DMS79 (cell line): ENCODE measurements at places on chromosomes 13 and 19.

- no peak for DNase-seq
Measured at GRCh38 chr19:39001041-39001440, 25.5 kb upstream of the FBXO17 start.

- DNase-seq: no peak
Measured at GRCh38 chr13:112330479-112331381, 45.4 kb upstream of the SPACA7 start.

- DNase-seq: no peak
Measured at GRCh38 chr19:38971672-38972071, 3.9 kb downstream of the FBXO17 start.

GRCh38 chr13:59112221-59112718 lies 1051.5 kb downstream of the DIAPH3 start:
- no peak for DNase-seq

GRCh38 chr13:91001371-91001770 lies 346.1 kb upstream of the MIR17HG start:
- DNase-seq: no peak

GRCh38 chr19:17411801-17412200 lies 6.4 kb upstream of the BST2 start:
- DNase-seq: no peak

DNA sequence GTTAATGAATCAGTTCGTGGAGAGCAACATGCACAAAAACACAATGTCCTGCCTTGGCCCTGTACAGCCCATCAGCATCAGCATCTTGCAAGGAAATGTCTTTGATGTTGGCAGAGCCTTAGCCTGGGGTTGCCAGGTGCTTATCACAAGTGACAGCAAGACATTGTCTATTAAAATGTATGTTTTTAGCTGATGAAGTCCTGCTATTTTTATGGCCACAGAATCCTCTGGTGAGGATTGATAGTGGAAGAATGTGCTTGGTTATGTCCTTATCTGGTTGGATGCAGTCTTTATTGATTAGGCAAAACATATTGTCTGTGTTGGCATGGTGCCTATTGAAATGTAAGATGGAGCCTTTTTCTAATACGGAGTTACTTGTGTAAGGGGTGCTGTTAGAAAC lies 1427.0 kb upstream of the MIR17HG start:
- DNase-seq: no peak

- DNase-seq: no peak
Measured at GRCh38 chr19:13637664-13638063, 126.7 kb upstream of the MRI1 start.

DNA sequence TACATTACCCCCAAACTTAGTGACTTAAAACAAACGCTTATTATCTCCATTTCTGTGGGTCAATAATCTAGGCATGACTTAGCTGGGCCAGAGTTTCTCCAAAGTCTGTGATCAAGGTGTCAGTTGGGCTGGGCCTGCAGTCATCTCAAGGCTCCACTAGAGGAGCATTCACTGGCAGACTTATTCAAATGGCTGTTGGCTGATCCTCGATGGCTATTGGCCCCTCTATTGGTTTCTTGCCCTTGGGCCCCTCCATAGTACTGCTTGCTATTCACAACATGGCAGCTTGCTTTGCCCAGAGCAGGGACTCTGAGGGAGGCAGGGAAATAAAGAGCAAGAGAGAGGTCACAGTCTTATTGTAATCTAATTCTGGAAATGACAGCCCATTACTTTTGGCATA lies 57.6 kb downstream of the RCBTB2 start:
- DNase-seq: no peak

DNA sequence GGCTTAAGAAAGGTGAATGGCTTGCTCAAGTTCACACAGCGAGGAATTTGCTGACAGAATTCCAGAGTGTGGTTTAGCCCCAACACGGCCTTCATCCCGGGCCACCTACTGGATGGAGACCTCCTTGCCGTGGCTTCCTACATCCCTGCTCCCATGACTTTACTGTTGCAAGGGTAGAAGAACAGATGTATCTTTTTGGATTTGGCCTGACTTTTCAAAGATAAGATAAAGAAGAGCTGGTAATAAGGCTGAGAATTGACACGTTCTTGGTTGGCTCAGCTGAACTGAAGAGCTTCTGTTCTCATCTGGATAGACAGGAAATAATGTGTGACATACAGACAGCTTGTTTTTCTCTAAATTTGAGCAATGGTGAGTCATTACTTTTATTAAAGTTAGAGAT lies 113.1 kb downstream of the KLF5 start:
- DNase-seq: no peak

- DNase-seq: no peak
Measured at GRCh38 chr19:51141181-51141580, 920 bp upstream of the SIGLEC7 start.

GRCh38 chr13:66214467-66214866 lies 1015.7 kb downstream of the PCDH9 start:
- DNase-seq: no peak

DNA sequence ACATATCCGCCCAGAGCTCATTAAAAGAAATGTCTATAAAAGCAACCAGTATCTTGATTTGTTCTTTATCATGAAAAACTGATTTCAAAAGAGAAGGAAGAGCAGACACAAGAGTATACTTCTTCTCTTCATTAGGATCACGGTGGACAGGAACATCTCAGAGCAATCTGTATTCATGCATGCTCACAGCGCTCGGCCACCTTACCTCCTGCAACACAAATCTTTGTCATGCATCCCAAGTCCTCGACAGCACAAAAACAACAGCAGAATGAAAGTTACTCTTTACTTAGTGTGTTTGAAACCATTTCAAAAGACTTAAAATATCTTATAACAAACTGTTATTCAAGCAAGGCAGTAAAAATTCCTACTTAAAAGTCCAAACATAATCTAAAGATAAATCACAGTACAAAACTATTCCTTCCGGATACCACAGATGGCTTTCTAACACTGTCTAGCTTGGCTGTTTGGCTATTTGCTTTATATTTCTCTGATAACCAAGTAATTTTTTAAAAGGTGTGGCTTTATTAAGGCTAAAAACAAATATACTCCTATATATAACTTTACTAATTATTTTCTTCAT lies 174.5 kb downstream of the TBC1D4 start:
- DNase-seq: no peak

DNA sequence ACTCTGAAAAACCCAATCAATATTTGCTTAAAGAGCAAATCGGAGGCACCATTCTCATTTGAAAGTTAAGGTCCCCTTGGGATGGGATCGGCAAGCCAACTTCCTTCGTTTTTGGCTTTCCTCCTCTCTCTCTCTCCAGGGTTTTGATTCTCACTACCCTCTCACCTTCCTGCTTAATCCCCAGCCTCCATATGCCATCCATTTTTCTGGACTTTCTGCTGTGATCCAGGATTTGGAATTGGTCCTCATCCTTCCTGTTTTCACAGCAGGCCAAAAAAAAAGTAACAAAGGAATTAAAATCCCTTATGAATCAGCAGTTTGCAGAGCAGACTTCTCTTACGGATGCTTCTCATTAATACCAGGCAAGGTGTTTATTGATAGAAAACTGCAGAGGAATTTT lies 283.1 kb upstream of the TMTC4 start:
- no peak for DNase-seq
